ENCODE measurements at places on chromosomes 5 and 9.
A peak's percentile ranks its signal among the peaks of the same experiment; 100 is the strongest.

DNA sequence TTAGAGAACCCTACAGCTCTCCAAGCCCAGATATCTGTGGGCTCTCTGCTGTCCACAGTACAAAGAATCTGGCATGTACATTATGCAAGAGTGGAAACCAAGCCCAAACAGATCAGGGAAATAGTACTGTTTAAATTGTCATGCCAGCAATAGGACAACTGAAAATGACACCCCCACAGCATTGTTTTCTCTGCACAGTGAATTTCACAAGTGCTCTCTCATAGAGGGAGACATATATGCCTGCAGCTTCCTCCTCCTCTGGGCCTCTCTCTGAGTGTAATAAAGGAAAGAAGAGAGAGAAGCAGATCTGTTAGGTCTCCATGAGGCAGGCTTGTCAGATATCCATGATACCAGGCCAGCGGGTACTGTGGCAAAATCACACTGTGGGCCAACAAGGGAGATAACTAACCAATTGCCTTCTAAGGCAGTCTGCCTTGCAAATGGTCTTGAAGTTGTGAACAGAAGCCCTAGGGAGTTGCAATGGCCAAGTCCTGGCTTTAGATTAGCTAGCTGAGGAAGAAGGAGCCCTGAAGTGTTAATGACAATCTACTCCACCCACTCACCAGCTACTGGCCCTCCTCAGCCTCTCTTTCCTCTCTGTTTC, 54.4 kb upstream of the JMY start:
- DNase-seq: no peak

DNA sequence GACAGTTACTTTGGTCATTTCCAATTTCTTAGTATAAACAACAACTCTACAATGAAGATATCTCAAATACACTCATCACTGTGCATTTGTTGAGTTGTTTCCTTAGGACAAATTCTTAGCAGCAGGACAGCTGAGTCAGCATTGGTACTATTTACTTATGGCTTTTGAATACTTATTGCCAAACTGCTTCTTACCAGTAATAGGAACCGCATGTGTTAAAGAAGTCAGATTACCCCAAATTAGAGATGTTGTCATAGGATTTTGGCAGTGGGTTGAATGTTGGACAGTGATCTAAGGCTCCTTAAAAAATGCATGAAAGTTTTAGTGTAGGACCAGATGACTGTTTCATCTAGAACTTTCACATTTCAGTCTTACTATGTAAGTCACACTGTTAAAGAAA, 280.1 kb upstream of the DMRT1 start:
- DNase-seq: no peak

DNA sequence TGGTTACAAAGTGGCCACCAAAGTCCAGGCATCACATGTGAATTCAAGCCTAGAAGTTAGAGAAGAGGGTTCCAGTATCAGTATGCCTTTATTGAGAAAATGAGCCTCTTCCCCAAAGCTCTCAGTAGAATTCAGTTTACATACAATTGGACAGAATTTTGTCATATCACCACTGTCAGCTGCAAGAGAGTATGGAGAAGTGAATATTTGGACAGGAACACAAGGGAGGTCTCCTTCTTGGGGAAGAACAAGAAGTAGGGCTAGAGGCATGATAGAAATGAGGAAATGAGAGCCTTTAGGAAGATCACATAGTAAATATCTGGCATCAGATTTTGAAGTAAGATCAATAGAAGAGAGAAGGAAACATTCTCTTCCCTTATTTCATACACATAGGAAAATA, 27.8 kb upstream of the VLDLR start:
- DNase-seq: no peak

DNA sequence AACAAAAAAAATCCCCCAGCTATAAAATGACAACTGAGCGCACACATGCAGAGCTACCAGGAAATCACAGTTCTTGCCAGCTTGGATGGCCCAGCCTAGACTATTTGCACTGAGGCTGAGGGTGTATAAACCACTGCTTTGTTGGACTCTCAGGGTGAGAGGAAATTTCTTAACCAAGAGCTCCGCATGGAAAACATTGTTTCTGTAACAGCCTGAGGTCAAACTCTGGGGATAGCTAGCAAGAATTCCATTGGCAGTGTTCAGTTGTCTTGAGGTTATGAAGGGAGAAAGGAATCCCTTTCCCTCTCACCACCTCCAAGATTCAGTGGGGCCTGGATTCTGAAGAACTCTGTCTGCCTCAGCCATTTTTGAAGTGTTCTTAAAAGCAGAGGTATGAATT, 360.0 kb downstream of the OSTF1 start:
- DNase-seq: no peak

DNA sequence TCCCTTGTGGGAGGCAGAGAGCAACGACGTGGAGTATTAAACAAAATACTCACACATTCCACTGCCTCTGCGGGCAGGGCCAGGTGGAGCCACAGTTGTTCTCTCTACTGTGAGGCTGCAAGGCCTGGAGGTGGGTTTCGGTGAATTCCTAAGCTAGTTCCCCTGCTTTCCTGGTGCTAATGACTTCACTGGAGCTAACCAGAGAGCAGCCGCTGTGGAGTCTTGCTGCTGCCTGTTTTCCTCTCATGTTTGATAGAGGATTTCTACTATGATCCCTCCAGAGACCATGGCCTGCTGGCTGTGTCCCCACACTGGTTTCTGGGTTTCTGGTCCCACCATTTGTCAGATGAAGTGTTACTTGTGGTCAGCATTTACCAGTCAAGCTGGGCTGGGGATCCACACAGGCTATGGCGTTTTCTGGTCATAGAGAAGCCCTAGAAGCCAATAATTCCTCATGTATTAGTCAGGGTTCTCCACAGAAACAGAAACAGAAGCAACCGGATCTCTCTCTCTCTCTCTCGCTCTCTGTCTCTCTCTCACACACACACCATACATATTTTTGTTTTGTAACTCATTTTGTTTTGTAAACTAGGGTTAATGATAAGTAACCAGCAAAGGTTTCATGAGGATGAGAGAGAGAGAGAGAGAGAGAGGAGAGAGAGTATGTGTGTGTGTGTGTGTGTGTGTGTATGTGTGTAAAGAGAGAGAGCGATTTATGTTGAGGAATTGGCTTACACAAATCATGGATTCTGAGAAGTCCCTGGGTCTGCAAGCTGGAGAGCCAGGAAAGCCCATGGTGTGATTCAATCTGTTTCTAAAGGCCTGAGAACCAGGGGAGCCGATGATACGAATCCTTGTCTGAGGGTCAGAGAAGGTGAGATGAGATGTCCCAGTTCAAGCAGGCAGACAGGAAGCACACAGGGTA, 403.0 kb downstream of the GADD45G start:
- DNase-seq: peak; percentile 59

DNA sequence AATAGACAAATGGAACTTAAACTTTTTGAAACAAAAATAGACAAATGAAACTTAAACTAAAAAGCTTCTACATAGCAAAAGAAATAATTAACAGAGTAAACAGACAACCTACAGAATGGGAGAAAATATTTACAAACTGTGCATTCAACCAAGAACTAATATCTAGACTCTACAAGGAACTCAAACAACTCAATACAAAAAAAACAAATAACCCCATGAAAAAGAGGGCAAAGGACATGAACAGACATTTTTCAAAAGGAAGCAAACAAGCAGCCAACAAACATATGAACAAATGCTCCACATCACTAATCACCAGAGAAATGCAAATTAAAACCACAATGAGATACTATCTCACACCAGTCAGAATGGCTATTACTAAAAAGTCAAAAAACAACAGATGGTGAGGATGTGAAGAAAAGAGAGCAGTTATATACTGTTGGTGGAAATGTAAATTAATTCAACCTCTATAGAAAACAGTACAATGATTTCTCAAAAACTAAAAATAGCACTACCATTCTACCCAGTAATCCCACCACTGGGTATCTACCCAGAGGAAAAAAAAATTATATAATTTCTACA, 170.8 kb upstream of the RGMB start:
- DNase-seq: no peak

- DNase-seq: no peak
Observed at GRCh38 chr5:67577424-67577823, 380.8 kb upstream of the CD180 start.

- peak; percentile 36 for DNase-seq
Observed at GRCh38 chr9:124480621-124480981, 26.6 kb downstream of the NR5A1 start.

DNA sequence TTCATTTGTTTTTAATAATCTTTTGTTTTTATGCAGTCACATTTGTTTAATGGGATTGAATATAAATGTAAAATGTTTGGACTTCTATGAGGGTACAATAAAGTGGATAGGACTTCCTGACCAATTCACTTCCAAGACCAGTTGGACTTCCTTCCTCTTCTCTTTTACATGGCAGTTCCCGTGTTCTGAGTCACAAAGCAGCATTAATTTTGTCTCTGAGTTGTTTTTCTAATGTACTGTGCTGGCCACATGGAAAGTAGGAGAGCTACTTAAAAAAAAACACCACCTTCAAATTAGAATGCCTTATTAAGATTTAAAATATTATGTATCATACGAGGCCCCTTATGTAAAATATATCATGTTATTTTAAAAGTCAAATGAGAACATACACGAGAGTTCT, 87.3 kb downstream of the CCDC171 start:
- DNase-seq: no peak

DNA sequence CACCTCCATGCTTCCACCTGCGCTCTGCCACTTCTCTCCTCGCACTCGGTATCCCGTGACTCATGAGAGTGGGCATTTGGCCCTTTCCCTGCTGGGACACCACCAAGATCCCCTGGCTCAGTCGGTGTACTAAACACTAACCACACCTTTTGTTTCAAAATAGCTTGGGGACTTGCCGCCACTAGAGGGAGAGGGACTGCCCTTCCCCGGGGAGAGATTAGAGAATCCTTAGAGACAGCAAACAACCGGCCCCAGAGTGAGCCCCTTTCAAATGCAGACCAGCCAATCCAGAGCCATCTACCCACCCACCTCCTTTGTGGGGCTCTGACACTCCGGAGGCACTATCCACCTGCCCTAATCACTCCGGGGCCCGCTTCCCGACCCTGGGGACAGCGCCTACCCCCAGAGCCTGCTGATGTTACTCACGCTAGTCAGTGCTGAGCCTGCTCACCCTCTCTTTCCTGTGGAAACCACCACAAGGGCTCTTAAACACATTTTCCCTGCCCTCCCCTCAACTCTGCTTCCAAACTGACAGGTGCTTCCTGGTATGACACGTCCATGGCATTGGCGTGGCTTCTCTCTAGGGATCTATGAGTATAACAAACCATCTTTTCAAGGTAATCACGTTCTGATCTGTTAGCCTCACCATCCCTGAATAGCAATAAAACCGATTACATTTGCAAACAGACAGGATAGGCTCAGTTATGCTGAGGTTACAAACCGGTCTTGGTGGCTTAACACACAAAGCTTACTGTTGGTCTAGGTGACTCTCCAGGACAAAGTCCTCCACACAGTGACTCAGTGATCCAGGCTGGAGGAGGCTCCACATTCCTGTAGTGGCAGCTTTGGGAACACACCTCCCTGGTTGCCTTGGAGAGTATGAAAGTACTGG, 180.1 kb upstream of the MVB12B start:
- DNase-seq: no peak

All from urothelium cell line (cell line).